ENCODE measurements at places on chromosomes 5 and 9. TPM values are rescaled to one million over a fixed set of nuclear protein-coding genes. Genes with fewer than 3 reads are reported as not detected.
A peak's percentile ranks its signal among the peaks of the same experiment; 100 is the strongest.

The PCDHB4 gene
- polyA plus RNA-seq: 1.6 TPM

The HMGCS1 gene
- polyA plus RNA-seq: 179 TPM

The ZNF354C gene
- polyA plus RNA-seq: 6.0 TPM

The LMNB1 gene
- polyA plus RNA-seq: 48.9 TPM

The SNCB gene
- 0.39 TPM for polyA plus RNA-seq

The OBP2B gene
- polyA plus RNA-seq: not detected

The CD180 gene
- polyA plus RNA-seq: 1.1 TPM

The ADCY2 gene
- polyA plus RNA-seq: 4.7 TPM

The BRIX1 gene
- polyA plus RNA-seq: 34.2 TPM

- no peak for DNase-seq
- no peak overlapping the region for H3K27ac ChIP-seq
- H3K27me3 ChIP-seq: no peaks in the 10 kb centered on the region
Measured at GRCh38 chr5:133825631-133826289, 142.7 kb downstream of the C5orf15 start.

GRCh38 chr9:89177012-89177943, 1.3 kb downstream of the SHC3 start:
- no peaks in the 10 kb centered on the region for H3K36me3 ChIP-seq
- DNase-seq: no peak
- peaks cover 18% of the 10 kb centered on the region for H3K4me1 ChIP-seq
- peaks cover 39% of the 10 kb centered on the region for H3K27me3 ChIP-seq

DNA sequence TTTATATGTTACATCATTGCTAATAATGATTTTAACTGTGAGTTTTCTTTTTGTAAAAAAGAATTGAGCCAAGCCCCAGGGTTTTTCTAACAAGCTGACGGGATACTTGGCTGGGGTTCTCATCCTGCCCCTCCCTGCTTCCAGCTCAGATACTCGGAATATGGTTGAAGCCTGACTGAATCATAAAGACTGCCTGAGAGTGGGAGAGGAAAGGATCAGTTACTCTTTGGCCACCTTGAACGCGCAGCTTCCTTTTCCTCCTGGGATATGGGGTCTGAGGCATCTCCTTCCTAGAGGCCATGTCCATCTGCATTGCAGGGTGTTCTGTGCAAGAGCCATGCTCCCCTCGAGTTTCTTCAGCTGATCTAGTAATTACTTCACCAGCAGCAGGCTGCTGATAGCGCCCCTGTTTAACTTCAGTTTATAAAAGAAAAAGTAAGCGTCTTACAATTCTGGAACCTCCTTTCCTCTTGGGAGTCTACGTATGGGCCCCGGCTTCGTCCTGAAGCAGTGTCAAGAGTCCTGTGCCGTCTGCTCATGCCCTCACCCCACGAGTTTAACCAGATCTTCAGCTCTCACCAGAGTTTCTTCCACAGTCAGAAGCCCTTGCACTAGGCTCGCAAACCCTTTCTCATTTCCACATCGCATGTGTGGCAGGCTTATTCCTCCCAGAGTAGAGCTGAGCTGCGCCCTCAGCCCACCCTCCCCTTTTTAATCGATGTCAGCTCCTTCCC, 130.0 kb downstream of the MVB12B start:
- H3K36me3 ChIP-seq: peaks cover 2% of the 10 kb centered on the region
- no peak for DNase-seq
- H3K27me3 ChIP-seq: no peaks in the 10 kb centered on the region

GRCh38 chr9:2050236-2050635, 35.1 kb downstream of the SMARCA2 start:
- peaks cover 18% of the 10 kb centered on the region for H3K36me3 ChIP-seq
- no peaks in the 10 kb centered on the region for H3K4me1 ChIP-seq
- peaks cover 6% of the 10 kb centered on the region for H3K27me3 ChIP-seq
- no peak overlapping the region for H3K27ac ChIP-seq
- no peak for DNase-seq

DNA sequence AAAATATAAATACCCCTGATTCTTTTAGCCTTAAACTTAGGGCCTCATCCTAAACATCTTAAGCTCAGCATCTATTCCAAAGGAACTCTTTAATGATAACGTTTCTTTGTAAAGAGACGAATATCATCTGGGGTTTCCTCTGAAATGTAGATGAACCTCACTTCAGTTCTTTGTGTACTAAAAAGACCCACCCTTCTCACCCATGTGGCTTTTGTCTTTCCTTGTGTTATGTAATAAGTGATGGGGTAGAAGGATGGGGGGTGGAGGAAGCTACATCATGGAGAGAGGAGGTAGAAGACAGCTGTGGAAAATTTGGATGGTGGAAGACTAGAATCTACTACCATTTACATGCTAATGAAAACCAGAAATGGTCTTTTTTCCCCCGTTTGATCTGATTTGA, 111.0 kb downstream of the NDUFS4 start:
- H3K4me1 ChIP-seq: no peaks in the 10 kb centered on the region
- no peak overlapping the region for H3K27ac ChIP-seq
- DNase-seq: no peak
- H3K27me3 ChIP-seq: no peaks in the 10 kb centered on the region

DNA sequence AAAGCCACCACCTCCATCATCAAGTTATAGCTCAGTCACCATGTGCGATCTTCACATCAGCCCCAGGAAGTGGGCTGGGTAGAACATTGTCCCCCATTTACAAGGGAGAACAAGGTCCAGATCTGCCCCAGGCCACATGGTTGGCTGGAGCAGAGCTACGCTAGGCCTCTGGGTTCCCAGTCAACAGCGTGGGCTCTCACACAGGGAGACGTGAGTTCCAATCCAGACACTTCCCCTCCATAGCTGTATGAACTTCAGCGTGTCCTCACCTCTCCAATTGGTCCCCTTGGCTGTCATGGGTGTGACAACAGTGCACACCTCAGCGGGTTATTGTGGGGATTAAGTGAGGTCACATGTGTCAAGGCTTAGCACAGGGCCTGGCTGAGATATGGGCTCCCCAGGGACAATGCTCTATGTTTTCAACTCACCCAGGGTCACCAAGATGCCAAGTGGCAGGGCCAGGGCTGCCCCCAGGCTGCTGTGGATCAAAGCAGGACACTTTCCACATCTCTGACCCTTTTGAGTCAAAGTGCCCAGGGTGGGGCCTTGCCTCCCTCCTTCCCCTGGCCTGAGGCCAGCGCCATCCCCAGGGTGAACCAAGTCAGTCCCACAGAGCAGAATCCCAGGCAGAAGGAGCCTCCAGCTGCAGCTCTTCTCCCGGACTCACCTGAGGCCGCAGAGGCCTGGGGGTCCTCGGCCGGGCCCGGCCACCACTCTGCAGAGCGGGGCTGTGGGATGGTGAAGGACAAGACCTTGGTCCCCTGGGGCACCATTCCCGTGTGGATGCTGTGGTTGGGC, 19.8 kb downstream of the AKNA start:
- no peaks in the 10 kb centered on the region for H3K4me1 ChIP-seq
- no peaks in the 10 kb centered on the region for H3K27me3 ChIP-seq
- no peak overlapping the region for H3K4me3 ChIP-seq
- H3K27ac ChIP-seq: no peak overlapping the region
- H3K36me3 ChIP-seq: peaks cover 49% of the 10 kb centered on the region

GRCh38 chr5:152113401-152113800, 188.8 kb upstream of the GLRA1 start:
- H3K27ac ChIP-seq: no peak overlapping the region
- DNase-seq: no peak
- no peak overlapping the region for H3K4me3 ChIP-seq
- H3K4me1 ChIP-seq: no peaks in the 10 kb centered on the region

GRCh38 chr9:125341566-125341965, 79.9 kb downstream of the GAPVD1 start:
- peaks cover 59% of the 10 kb centered on the region for H3K36me3 ChIP-seq
- no peak overlapping the region for H3K27ac ChIP-seq
- H3K4me3 ChIP-seq: no peak overlapping the region
- H3K27me3 ChIP-seq: no peaks in the 10 kb centered on the region
- peaks cover 6% of the 10 kb centered on the region for H3K4me1 ChIP-seq
- DNase-seq: no peak

- H3K36me3 ChIP-seq: no peaks in the 10 kb centered on the region
- DNase-seq: peak; percentile 55
- no peak overlapping the region for H3K27ac ChIP-seq
- H3K27me3 ChIP-seq: no peaks in the 10 kb centered on the region
Measured at GRCh38 chr5:39948867-39949468, 524.2 kb upstream of the DAB2 start.

GRCh38 chr5:159096243-159096923, 3.3 kb downstream of the EBF1 start:
- H3K27ac ChIP-seq: no peak overlapping the region
- H3K36me3 ChIP-seq: no peaks in the 10 kb centered on the region
- H3K4me3 ChIP-seq: no peak overlapping the region
- H3K27me3 ChIP-seq: peaks cover 73% of the 10 kb centered on the region

GRCh38 chr5:27221410-27221809, 183.0 kb upstream of the CDH9 start:
- no peak overlapping the region for H3K27ac ChIP-seq
- no peak for DNase-seq
- H3K4me1 ChIP-seq: no peaks in the 10 kb centered on the region
- no peak overlapping the region for H3K4me3 ChIP-seq

- H3K27ac ChIP-seq: no peak overlapping the region
- H3K4me3 ChIP-seq: no peak overlapping the region
- peaks cover 70% of the 10 kb centered on the region for H3K27me3 ChIP-seq
- no peaks in the 10 kb centered on the region for H3K4me1 ChIP-seq
- DNase-seq: no peak
Measured at GRCh38 chr9:124477648-124478285, 27.5 kb downstream of the ADGRD2 start.

DNA sequence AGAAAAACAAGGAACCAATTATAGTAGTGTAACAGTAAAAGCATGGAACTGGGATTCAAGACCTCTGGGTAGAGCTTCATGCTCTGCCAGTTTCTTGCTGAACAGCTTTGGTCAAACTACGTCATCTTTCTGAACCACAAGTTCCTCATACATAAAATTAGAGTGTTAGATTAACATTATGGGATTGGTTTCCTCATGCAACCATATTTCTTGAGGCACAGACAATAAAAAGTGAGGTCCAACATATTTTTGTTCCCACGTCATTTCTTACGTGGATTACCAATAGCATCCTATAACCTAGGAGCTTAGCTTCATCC, 354.8 kb downstream of the TMEM232 start:
- no peak for DNase-seq
- no peaks in the 10 kb centered on the region for H3K36me3 ChIP-seq
- no peaks in the 10 kb centered on the region for H3K4me1 ChIP-seq
- no peak overlapping the region for H3K4me3 ChIP-seq
- no peaks in the 10 kb centered on the region for H3K27me3 ChIP-seq

- no peaks in the 10 kb centered on the region for H3K36me3 ChIP-seq
- H3K4me1 ChIP-seq: no peaks in the 10 kb centered on the region
- DNase-seq: no peak
- H3K27me3 ChIP-seq: no peaks in the 10 kb centered on the region
- no peak overlapping the region for H3K4me3 ChIP-seq
Measured at GRCh38 chr5:26245321-26245720, 793.1 kb downstream of the CDH9 start.

GRCh38 chr5:27392716-27393115, 354.3 kb upstream of the CDH9 start:
- H3K27me3 ChIP-seq: no peaks in the 10 kb centered on the region
- no peak overlapping the region for H3K27ac ChIP-seq
- no peak overlapping the region for H3K4me3 ChIP-seq
- no peaks in the 10 kb centered on the region for H3K36me3 ChIP-seq
- no peak for DNase-seq

GRCh38 chr9:131589993-131590392, 44.7 kb downstream of the PRRT1B start:
- no peaks in the 10 kb centered on the region for H3K27me3 ChIP-seq
- no peak overlapping the region for H3K27ac ChIP-seq
- H3K4me3 ChIP-seq: no peak overlapping the region
- H3K4me1 ChIP-seq: no peaks in the 10 kb centered on the region
- H3K36me3 ChIP-seq: peaks cover 68% of the 10 kb centered on the region
- DNase-seq: no peak
